ENCODE measurements at places on chromosomes 2 and 18.

GRCh38 chr18:47313901-47314300 is 62.4 kb upstream of the SKOR2 start:
- no peak for DNase-seq

- no peak for DNase-seq
Observed at GRCh38 chr2:15728245-15728938, 136.7 kb downstream of the DDX1 start.

DNA sequence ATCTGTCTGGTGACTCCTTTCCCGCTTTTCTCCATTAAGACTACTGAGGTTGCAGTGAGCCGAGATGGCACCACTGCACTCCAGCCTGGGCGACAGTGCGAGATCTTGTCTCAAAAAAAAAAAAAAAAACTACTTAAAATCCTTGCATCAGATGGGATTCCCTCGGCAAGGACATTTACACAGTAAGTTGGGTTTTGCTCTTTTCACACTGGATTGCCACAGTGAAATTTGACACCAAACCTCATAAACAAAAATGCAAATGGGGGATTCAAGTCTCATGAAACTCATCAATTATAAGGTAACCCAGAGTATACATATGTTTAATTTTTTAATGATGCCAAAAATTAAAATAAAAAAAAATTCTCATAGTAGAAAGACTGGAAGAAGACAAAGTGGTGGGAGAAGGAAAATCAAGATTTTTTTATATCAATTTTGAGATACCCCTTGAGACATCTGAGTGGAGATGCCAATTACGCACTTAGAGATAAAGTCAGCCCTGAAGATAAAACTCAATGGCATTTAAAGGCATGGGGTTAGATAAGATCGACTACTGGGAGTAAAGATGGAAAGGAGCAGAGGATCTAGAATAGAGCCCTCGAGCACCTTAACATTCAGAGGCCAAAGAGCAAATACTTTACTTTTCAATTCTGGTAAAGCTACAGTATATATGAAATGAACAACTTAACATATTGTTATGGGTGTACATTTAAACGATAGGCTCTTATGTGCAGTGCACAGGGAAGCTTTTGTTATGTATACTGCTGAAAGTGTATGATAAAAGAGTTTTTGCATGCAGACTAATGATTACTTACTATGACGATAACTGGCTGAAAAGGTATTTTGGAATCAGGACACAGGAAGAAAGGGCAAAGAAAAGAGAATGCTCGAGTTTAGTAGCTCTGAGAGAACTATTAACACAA is 37.6 kb downstream of the CHMP3 start:
- DNase-seq, result no peak

GRCh38 chr2:30298302-30298701 is 67.0 kb downstream of the LBH start:
- no peak for DNase-seq
